ENCODE measurements at places on chromosomes 16 and 17.

DNA sequence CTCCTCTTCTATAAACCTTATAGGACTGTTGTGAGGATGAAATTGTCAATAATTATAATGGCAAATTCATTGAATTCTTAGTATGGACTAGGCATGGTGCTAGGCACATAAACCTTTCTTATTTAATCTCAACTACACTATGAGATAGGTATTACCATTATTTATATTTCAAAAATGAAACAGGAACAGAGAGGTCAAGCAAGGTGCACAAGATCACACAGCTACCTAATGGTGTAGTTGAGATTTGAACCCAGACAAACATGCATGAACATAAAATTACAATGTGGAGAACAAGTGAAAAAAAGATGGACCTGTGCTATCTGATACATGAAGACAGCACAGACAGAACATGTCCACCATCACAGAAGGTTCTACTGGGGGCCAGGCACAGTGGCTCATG lies 156.7 kb downstream of the AXIN2 start:
- no peak for DNase-seq

GRCh38 chr16:88999457-89000206 lies 22.6 kb upstream of the CBFA2T3 start:
- DNase-seq, result peak; percentile 39

- no peak for DNase-seq
Measured at GRCh38 chr17:76017481-76018339, 9.4 kb downstream of the EVPL start.

DNA sequence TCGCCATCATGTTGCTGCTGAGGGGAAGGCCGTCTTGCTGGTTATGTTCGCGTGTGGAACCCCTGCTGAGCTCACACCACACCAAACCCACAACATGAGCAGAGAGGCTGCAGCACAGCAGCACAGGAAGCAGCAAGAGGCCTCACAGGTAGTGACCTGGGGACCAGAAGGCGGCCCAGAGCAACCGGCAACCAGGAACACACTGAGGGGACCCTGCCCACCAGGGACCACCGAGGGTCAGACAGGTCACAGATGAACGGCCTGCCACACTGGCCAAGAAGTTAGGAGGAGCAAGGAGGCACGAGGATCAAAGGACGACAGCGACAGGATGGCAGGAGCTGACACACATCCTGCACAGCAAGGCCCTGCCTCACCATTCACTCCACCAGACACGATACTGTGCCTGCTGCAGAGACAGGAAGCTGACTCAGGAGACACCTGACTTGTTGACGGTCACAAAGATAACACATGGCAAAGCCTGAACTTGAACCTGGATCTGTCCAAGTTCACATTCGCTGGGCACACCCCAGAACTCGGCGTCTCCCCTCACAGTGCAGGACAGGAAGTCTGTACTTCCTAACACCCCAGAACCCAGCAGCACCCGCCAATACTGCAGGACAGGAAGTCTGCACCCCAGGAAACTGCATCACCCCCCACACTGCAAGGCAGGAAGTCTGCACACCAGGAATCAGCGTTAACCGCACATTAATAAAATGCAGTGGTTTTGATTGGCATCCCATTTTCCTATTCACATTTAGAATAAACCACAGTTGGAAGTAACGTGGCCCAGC lies 98.5 kb downstream of the ZNF778 start:
- DNase-seq, result peak; percentile 70

GRCh38 chr16:55083052-55083451 lies 152.4 kb downstream of the IRX5 start:
- DNase-seq, result no peak

- no peak for DNase-seq
Measured at GRCh38 chr16:80058214-80058613, 457.7 kb upstream of the MAF start.

GRCh38 chr17:63827801-63828221 lies 348 bp upstream of the FTSJ3 start:
- DNase-seq, result no peak

DNA sequence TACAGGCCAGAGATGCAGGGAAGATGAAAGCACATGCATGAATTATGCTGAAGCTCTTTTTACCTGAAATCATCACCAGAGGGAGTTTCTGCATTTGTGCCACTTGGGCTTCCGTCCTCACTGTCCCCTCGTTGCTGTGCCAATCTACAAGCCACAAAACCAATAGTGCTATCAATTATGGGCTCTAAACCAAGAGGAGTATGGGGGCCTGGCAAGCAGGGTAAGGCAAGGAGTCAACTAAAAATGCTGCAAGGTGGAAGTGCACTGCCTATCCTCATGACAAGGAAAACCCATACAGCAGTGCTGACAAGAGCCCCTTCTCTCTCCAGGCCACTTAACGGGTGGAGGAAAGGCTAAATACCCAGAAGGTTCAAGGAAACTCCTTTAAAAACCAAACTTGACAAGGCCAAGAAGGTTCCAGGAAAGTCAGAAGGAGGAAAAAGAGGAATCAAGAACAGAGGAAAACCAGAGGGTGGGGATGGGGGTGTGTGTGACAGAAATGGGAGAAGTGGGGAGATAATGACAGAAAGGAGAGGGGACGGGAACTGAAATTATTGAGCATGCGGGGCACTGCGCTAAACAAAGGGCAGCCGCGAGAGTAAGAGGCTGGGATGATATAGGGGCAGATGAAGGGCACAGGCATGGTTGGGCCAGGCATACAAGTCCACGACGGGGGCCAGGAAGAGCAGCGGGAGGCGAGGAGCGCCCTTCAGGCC lies 674 bp downstream of the C17orf75 start:
- peak; percentile 51 for DNase-seq

GRCh38 chr16:17367923-17368322 lies 102.8 kb downstream of the XYLT1 start:
- DNase-seq, result no peak

DNA sequence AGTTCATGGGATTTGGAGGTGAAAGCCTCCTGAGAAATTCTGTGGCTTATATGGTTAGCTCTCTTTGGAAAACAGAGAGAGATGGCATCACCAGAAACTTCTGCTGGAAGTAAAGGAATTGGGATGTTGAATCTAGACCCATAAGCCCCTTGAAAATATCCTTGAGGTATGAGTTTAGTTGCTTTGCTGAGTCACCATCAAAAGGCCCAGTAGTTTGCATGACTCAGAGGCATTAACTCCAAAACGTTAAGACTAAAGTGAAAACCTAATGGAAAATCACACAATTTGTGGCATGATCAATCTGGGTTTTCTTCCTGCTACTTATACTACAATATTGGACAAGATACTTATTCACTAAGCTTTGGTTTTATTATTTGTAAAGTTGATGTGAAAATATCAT lies 349.2 kb upstream of the SALL1 start:
- no peak for DNase-seq

DNA sequence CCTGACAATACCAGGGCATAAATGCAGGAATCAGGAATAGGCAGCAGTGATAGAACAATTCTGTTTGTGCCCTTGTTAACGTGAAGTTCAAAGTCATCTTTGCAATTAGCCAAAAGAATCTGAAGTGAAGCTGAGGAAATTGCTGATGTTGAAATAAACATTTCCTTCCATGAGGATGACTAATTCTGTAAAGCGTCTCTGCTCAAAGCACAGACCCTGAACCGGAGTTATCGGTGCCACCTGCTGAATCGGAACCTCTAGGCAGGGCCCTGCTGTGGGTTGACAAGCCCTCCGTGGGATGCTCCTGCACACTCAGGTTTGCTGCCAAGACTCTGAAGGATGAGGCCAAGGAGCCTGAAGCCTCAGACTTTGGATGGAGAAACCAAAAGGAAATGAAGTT lies 37.0 kb upstream of the CDH1 start:
- no peak for DNase-seq

- DNase-seq, result no peak
Measured at GRCh38 chr16:2839650-2840450, 9.7 kb downstream of the ZG16B start.

DNA sequence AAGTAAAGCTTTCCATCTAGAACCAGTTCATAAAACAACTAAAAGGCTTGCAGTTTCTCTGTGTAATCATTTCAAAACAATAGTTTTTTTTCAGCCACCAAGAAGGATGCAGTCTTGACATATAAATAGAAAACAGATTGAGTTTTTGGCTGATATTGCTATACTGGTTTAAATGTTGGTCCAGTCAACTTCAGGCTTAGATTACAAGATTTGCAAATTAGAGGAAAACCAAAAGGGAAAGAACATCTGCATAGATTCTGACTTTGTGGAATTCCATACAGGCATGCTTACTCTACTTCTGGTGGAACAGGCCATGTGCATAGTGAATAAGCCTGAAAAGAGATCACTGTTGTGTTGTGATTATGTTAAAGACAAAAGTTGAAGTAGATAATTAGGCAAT lies 150.3 kb downstream of the BCAS3 start:
- no peak for DNase-seq

DNA sequence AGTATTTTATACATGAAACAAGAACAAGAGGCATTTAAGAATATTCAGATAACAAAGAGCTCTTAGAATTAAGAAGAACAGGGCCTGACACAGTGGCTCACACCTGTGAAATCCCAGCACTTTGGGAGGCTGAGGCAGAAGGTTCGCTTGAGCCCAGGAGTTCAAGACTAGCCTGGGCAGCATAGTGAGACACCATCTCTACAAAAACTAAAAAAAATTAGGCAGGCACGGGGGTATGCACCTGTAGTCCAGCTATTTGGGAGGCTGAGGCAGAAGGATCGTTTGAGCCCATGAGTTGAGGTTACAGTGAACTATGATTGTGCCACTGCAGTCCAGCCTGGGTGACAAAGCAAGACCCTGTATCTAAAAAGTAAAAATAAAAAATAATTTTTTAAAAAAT lies 12.5 kb upstream of the BRIP1 start:
- DNase-seq, result no peak

DNA sequence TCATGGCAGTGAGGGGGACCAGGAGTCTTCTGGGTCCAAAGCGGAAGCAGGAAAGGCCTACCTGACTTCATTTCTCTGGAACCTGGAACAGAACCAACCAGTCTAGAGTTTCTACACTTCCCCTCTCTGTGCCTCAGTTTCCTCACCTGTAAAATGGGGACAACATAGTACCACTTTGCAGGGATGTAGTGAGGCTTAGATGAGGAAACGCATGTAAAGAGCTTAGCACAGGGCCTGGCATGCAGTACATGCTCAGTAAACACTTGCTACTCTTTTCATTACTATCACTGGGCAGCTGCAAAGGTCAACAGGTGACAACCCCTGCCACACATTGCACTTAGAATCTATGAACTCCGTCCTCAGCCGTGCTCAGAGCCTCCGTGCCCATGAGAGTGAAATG lies 24.2 kb downstream of the MYO15A start:
- DNase-seq, result no peak

GRCh38 chr16:81797443-81797842 lies 18.4 kb downstream of the PLCG2 start:
- DNase-seq, result no peak

GRCh38 chr16:2339521-2340484 lies 725 bp downstream of the ABCA3 start:
- peak; percentile 48 for DNase-seq

- DNase-seq, result no peak
Measured at GRCh38 chr17:81060416-81060815, 25.5 kb downstream of the BAIAP2 start.

DNA sequence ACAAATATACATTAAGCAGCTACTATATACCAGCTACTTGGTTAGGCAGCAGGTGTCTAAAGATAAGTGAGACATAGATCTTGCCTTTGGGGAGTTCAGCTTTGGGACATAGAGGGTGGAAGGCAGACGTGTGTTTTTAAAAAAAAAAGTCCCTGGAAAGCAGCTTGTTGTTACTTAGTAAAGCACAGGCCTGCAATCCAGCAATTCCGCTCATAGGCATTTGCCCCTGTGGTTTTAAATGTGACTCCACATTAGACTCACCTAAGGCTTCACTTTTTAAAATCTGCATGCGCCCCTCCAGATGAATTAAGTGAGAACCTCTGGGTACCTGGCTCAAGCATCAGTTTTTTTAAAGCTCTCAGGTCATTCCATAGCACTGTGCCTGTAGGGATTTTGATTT lies 7.2 kb upstream of the MLYCD start:
- no peak for DNase-seq

- DNase-seq, result no peak
Measured at GRCh38 chr16:337975-338575, 14.4 kb downstream of the AXIN1 start.

GRCh38 chr16:68040506-68041288 lies 17.6 kb downstream of the DUS2 start:
- DNase-seq, result peak; percentile 88

DNA sequence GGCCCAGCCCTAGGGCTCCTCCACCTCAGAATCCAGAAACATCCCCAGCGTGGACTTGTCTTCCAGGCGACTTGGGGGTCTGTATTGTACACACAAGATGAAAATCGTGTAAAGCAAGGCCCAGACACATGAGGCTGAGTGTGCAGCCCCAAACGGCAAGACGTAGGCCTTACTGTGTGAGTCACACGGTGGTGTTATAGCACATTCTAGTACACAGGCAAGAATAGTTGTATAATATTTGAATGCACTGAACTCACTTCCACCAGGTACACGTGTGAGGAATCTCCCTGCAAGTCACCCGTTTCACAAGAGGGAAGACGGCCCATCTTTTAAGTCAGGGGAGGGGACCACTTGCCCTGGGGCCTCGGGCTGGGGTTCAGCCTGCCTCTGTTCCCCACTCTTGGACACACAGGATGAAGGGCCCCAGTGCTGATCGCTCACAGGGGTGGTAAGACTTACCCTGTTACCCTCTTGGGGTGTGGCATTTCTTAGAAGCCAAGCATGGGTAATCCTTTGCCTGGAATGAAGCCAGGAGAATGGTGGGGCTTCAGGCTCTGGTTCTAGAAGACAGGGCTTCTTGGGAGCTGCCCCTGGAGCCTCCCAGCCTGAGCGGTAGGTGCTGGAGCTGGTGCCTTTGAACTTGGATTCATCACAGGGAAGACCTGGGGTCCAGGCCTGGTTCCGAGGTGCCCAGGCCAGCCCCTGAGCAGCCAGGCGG lies 71.3 kb downstream of the SREBF1 start:
- no peak for DNase-seq

GRCh38 chr16:89375686-89376085 lies 114.7 kb downstream of the ANKRD11 start:
- no peak for DNase-seq

GRCh38 chr17:63842173-63842539 lies 329 bp downstream of the SMARCD2 start:
- DNase-seq, result no peak

DNA sequence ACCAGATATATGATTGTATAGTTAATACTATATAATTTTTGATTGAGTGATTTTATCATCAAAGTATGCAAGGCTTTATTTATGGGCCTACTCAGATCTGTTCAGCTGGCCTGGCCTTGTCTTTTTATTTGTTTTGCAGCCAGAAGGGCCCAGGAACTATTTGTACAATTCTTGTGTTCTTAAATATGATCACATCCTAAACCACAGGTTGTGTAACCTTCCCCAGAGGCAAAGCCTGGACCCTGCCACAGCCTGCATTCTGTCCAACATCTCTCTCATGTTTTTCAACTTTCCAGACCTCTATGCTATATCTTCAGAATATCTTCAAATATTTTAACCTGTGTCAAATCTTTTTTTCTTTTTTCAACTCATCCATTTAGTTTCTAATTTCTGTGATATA lies 410.4 kb upstream of the MON1B start:
- no peak for DNase-seq
